ENCODE measurements at places on chromosomes 5 and 9. TPM values are rescaled to one million over a fixed set of nuclear protein-coding genes. Genes with fewer than 3 reads are reported as not detected.

The FAM153A gene
- total RNA-seq: not detected

The IGFBPL1 gene
- total RNA-seq: not detected

The ANKDD1B gene
- not detected for total RNA-seq

The C9orf50 gene
- total RNA-seq: 0.47 TPM

The KIF3A gene
- total RNA-seq: 6.6 TPM

The PDCD1LG2 gene
- 27.8 TPM for total RNA-seq

The GFRA3 gene
- total RNA-seq: not detected

The NUP155 gene
- 27.7 TPM for total RNA-seq

The DRD1 gene
- not detected for total RNA-seq

The FBP2 gene
- total RNA-seq: not detected

The LCN15 gene
- total RNA-seq: 1.6 TPM

The DPYSL3 gene
- 50.4 TPM for total RNA-seq

The GABRA6 gene
- not detected for total RNA-seq

The CLPTM1L gene
- 144 TPM for total RNA-seq

The PCDHB11 gene
- total RNA-seq: not detected

The SGCD gene
- not detected for total RNA-seq

The BAAT gene
- not detected for total RNA-seq

The MAN2A1 gene
- total RNA-seq: 41.3 TPM

The SHOC1 gene
- not detected for total RNA-seq

The LSM11 gene
- total RNA-seq: 4.4 TPM

The CDC20B gene
- not detected for total RNA-seq

The SLC45A2 gene
- not detected for total RNA-seq

The STK32A gene
- total RNA-seq: 0.07 TPM

The PCDHGA1 gene
- 0.20 TPM for total RNA-seq

The SLC1A3 gene
- total RNA-seq: 0.34 TPM

The ROPN1L gene
- total RNA-seq: 2.5 TPM

The LMX1B gene
- total RNA-seq: not detected

The CCDC192 gene
- not detected for total RNA-seq

The INSL6 gene
- not detected for total RNA-seq

All from mammary microvascular endothelial cell (primary cell).